ENCODE measurements at places on chromosomes 7 and 10. TPM values are rescaled to one million over a fixed set of nuclear protein-coding genes. Genes with fewer than 3 reads are reported as not detected.

Gene THNSL1
- total RNA-seq: 0.73 TPM

Gene PLPP4
- not detected for total RNA-seq

Gene ZNF239
- total RNA-seq: 1.1 TPM

Gene CPA5
- total RNA-seq: 11.5 TPM

Gene RARRES2
- not detected for total RNA-seq

Gene OR2A7
- total RNA-seq: 6.5 TPM

Gene TUBAL3
- not detected for total RNA-seq

Gene RPEL1
- total RNA-seq: not detected

Gene SEMA3D
- 0.12 TPM for total RNA-seq

Gene ERLIN1
- total RNA-seq: 5.7 TPM

Gene FGFBP3
- 1.8 TPM for total RNA-seq

Gene DNAJC12
- total RNA-seq: not detected

Gene NODAL
- total RNA-seq: not detected

Gene C10orf90
- 0.83 TPM for total RNA-seq

Gene ZPBP
- not detected for total RNA-seq

Gene TUBB8
- total RNA-seq: not detected

Gene HYCC1
- 24.9 TPM for total RNA-seq

Gene SPDYE2
- 0.55 TPM for total RNA-seq

Gene HPS6
- total RNA-seq: 12.4 TPM

Gene IQUB
- not detected for total RNA-seq

Gene GOT1
- total RNA-seq: 7.7 TPM

Gene PRKAG2
- 41.3 TPM for total RNA-seq

Gene FAM13C
- not detected for total RNA-seq

Gene ACBD7
- total RNA-seq: 0.77 TPM

Gene BLOC1S2
- total RNA-seq: 40.4 TPM

Gene CTAGE15
- total RNA-seq: not detected

Gene FAM180A
- not detected for total RNA-seq

Gene OR6V1
- total RNA-seq: not detected

Gene CDH23
- 9.0 TPM for total RNA-seq

Gene INA
- not detected for total RNA-seq

Gene ANXA8
- total RNA-seq: not detected
